ENCODE measurements at places on chromosomes 1 and 21.

GRCh38 chr21:19776076-19776475 is 1222.1 kb upstream of the NCAM2 start:
- no peak for DNase-seq

GRCh38 chr1:5238351-5239130 is 584.1 kb downstream of the AJAP1 start:
- DNase-seq = no peak

- DNase-seq = no peak
Measured at GRCh38 chr21:29441651-29442050, 142.9 kb downstream of the BACH1 start.

GRCh38 chr1:62415687-62416086 is 21.2 kb upstream of the USP1 start:
- DNase-seq = no peak

- DNase-seq = no peak
Measured at GRCh38 chr1:46084553-46085451, 47.6 kb downstream of the PIK3R3 start.

DNA sequence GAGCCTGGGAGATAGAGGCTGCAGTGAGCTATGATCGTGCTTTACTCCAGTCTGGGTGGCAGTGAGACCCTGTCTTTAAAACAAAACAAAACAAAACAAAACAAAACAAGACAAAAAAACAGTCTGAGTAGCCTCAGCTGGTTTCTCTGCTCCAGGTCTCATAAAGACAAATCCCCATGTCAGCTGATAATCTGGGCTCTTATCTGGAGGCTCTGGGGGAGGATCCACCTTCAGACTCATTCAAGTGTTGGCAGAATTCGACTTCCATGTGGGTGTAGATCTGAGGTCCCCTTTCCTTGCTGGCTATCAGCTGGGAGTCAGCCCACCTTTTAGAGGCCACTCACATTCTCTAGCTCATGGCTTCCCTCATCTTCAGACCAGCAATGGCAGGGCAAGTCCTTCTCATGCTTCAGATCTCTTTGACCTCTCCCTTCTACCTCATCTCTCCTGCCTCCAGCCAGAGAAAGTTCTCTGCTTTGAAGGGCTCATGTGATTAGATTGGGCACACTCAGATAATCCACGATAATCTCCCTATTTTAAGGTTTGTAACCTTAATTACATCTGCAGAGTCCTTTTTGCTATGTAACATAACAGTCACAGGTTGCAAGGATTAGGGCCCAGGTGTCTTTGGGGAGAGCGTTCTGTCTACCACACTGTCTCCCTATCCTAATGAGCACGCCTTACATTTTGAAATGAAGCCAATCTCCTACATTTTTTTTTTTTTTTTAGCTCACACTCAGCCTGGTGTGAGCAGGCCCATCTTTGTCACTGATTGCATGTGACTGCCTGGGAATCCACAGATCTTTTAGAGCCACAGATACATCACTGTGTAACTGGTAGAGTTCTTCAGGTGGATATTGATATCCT is 7.5 kb upstream of the PYCR2 start:
- DNase-seq = no peak

DNA sequence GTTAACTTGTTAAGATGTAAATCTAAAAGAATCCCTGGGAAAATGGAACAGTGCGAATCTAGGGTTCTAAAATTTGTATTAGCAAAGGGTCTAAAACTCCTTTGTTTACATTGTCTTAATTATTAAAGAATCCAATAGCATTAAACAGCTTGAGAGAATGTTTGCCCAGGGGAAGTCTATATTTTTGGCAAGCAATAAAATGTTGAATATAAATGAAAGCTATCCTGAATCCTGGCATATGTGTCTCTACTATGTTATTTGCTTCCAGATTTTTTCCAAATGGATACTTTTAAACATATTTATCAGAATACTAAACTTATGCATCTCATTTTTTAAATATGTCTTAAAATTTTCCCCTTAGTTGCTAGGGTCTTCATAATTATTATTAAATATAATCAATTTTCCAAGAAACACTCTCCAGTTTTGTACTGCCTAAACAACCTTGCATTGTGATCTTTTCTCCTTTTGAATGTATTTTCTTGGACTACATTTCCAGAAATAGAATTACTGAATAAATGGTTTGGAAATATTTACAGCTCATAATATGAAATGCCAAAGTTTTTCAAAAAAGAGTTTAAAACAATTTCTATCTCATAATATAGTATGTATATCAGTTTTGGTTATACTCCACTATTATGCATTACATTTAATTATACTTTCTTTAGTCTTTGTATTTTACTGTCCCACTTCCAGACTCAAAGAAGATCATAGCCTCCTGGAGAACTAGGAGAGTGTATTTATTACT is 304.8 kb downstream of the USP25 start:
- DNase-seq = no peak

GRCh38 chr1:165463978-165464377 is 19.1 kb upstream of the RXRG start:
- no peak for DNase-seq

DNA sequence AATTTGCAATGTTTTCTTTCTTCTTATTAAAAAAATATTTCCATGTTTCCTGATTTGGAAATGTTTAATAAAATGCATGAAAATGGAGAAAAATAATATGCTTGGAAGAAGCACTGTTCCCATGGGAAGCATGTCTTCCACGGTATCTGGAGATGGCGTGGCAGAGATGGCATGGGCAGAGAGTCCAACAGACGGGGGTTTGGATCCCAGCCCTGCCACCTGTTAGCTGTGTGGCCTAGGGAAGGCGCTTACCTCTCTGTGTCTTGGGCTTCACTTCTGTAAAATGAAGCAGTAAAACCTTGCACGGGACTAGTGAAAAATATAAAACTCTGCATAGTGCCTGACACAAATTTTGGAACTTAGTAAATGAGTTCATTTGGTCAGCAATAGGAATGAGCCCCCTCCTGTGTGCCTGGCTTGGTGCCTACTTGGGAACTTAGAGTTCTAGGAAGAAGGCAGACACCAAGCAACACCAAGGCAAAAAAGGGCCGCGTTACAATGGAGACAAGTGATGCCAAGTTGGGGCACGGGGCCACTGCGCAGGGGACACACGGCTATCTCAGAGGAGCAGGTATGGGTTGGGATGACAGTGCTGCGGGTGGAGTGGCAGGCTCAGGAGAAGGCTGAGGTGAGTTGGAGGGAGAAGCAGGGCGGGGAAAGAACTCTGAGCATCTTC is 124.2 kb downstream of the KCNN3 start:
- no peak for DNase-seq

DNA sequence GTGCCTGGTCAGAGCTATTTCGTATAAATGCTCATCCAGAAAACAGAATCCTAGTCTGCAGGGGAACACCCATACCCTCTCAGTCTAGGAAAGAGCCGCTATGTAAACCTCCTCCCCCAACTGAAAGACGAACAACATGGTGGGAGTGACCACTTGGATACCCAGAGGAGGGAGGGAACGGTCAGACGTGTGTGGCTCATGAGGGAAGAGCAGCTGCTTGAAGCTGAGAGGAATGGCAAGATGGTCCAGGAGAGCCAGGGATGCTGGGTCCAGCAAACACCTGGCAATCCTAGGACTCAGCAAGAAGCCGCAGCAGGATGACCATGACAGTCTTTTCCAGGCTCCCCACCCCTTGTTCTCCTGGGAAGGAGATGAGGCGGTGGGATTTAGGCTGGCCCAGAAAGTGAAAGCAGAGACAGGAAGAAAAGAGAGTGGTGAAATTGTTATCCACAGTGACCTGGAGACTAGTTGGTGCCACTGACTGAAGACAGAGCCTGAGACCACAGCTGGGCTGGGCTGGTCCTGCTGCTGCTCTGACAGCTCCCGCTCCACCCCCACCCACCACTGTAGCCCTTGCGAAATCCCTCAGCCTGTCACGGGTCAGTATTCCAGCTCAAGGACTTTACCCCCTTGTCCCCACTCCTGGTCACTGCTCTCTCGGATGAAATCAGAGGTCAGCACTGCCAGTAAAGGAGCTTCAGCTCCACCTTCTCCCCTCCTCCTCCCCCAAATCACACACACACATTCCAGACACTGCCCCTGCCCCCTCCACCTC is 3.6 kb downstream of the CERS2 start:
- DNase-seq = no peak

DNA sequence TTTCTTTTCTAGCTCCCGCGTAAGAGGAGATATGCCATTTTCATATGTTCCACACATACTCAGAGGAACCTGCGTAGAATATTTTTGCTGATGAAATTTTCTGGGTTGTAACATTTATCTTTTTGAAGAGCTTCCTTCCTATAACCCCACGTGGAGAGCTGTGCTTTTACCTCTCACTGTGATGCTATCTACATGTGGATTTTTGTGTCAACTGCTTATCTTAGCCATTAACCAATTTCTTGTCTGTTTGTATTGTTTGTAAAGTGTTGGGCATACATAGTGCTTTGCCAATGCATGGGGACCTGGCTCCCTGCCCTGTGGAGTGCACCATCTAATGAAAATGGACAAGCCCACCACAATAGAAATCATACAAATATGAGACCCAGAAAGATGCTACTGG is 266.1 kb downstream of the TNR start:
- DNase-seq = no peak

- DNase-seq = no peak
Measured at GRCh38 chr1:13624526-13624925, 40.9 kb downstream of the PDPN start.

DNA sequence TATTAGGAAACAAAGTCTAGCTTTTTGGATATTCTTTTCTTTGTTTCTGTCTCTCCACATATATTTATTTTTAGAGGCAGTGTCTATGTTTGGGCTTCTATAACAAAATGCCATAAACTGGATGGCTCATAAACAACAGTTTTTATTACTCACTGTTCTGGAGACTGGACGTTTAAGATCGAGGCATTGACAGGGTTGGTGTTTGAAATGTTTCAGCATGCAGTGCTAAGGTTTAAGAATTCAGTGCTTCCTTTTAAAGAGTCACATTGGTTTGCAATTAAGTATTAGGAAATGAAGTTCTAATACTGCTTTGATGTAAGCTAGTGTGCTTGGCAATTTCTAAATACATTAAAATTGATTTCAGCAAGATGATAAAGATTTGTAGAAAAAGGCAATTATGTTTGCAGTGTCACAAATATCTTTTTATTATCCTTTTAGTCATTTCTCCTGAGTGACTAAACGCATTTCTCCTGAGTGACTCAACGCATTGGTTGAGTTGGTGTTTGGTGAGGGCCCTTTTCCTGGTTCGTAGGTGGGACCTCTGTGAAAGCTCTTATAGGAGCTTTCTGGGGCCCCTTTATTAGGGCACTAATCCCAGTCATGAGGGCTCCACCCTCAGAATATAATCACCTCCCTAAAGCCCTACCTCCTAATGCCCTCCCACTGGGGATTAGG is 317.0 kb downstream of the USP25 start:
- no peak for DNase-seq

DNA sequence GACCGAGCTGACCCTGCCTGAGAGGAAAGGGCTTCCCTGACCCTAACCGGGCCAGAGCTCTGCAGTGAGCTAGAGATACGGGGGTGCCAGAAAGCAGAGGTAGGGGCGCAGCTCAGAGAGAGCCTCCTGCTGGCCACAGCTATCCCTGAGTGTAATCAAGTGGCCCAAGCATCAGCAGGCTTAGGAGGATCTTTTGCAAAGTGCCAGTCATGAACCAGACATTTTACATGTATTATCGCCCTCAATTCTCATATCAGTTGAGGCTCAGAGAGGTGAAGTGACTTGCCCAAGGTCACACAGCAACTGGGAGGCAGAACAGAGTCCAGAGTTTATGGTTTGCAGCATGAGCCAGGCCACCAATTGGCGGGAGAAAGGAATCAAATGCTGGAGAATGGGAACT is 7.0 kb upstream of the ID3 start:
- DNase-seq = no peak

- DNase-seq = no peak
Measured at GRCh38 chr1:235954306-235955283, 87.9 kb upstream of the LYST start.

GRCh38 chr21:28938726-28939125 is 54.0 kb downstream of the LTN1 start:
- DNase-seq = no peak

DNA sequence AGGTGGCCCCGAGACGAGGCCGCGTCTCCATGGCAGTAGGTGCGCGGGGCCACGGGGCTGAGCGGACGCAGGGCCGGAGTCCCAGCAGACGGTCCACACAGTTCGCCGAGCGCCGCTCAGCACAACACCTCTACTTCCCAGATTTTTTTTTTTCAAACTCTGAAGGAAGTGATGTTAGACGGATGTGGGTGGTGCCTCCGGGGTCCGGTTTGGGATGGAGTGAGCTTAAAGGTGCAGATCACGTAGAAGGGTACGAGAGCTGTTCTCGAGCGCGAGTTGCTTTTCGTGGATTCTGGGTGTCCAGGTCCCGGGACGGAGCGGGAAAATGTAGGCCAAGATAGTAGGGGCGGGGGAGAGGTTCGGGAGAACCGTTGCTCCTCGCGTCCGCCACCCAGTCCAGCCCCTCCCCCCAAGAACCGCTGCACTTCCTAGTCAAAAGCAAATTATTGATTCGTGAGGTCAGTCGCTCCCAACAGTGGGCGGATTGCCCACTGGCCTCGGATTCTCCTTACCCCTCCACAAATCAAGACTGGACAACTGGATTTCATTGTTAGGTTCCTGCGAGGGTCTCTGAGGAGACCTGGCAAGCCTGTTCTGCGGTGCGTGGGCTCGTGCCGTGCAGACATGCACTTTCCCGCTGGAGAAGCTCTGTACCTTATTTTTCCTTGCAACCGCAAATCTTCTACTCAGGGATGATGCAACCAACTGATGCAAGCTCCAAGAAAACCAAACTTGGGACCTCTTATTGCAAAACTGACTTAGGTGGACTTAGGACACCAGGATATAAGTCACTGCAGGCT is at the start of gene TXNDC12:
TXNDC12 (minus strand) TSS at position 126 of the 800 bp plus-strand sequence; CDS start at position 31, 95 bp downstream.
- peak; percentile 80 for DNase-seq

DNA sequence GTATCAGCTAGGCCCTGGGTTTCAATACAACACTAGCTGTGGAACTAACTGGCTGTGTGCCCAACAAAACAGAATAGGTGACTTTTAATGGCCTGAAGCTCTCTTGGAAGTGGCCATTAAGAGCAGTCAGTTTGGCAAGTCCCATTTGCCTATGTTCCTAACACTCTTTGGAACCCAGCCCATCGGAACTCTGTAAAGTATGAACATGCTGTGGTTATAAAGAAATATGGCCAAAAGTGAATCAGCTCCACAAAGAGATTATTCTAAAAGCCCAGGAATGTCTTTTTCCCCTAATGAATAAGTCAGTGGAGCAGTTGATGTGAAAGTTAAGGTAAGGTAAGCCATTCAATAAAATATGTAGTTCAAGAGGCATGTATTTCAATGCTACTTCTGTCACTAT is 223.7 kb upstream of the ADAMTS5 start:
- no peak for DNase-seq

Measured in iPS DF 6.9 (cell line).